ENCODE measurements at places on chromosomes 2 and 18.

DNA sequence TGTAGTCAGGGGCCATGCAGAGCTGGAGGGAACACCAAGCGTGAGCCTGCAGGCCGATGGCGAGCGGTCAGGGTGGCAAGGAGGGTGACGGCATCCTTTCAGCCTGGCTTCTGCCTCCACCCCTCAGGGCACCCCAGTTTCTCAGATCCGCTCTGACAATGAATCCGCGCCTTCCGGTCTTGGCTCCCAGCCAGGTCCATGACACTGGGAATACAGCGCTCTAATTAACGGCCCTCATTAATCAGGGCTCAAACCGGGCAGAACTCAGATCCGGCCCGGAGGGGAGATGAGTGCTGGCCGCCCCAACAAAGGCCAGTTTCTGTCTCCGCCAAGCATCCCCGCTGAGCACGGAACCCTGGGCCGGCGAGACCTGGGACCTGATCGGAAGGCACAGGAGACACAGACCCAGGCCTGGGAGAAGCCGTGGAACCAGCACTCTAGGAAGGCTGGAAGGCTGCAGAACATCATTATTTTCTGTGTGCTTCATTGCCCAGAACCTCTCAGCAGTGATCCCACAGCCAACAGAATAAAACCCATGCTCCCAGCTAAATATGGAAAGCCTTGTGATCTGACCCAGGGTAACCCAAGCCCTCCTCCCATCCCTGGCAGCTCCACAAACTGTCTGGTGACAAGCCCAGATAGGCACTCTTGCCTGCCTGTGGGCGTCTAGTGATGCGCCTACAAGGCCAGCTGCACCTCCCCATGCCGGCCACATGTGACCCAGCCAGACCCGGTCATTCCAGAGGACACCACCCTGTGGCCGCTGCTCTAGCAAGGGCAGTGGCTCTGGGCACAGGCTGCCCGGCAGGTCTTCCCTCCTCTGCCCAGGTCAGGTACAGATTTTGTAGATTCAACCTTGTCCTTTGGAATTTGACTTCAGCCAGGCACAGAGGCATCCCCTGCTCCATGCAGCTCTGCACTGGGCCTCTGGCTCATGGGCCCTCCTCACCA lies 438.7 kb upstream of the MYT1L start:
- no peak for DNase-seq

GRCh38 chr18:59881728-59882656 lies 17.8 kb upstream of the PMAIP1 start:
- peak; percentile 91 for DNase-seq

DNA sequence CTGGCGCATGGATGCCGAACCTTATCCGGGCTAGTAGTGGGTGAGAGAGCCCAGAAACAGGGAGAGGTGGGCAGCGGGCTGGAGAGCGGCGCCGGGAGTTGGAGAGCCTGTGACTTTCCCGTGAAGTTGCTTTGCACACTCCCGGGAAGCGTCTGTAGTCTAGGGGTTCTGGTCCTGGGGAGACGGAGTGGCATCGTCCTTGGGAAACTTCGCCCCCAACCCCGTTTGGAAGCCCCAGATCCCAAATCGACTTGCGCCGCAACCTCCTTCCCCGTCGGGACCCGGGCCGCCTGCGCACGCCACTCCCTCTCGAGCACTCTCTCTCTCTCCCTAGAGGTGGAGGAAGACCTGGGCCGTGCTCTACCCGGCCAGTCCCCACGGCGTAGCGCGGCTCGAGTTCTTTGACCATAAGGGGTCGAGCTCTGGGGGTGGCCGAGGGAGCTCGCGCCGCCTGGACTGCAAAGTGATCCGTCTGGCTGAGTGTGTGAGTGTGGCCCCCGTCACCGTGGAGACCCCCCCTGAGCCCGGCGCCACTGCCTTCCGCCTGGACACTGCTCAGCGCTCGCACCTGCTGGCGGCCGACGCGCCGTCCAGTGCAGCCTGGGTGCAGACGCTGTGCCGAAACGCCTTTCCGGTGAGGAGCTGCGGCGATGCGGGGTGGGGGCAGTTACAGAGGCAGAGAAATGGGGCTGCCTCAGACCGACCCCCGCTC lies 456 bp downstream of the DOK1 start:
- DNase-seq = no peak

- DNase-seq = peak; percentile 81
Observed at GRCh38 chr2:11342551-11343367, 1.7 kb downstream of the ROCK2 start.

GRCh38 chr18:27412556-27412955 lies 227.4 kb upstream of the CHST9 start:
- DNase-seq = no peak

- no peak for DNase-seq
Observed at GRCh38 chr2:173753441-173753840, 211.7 kb downstream of the SP3 start.

DNA sequence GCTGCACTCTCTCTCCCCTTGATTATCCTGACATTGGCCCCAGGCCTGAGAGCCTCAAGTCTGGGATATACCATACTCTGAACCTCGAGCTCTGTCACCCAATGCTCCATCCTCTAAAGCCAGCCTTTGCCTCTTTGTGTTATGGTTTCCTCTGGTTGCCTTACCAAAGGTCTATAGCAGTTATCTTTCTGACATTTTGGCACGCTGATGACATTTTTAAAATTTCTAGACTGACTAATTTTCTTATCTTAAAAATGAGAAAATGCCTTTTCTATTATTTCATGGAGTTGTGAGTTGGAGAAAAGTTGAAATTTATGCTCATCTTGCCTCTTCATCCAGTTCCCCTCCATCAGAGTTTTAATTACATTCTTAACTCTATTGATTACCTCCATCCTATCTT lies 62.7 kb downstream of the PKP4 start:
- DNase-seq = no peak

DNA sequence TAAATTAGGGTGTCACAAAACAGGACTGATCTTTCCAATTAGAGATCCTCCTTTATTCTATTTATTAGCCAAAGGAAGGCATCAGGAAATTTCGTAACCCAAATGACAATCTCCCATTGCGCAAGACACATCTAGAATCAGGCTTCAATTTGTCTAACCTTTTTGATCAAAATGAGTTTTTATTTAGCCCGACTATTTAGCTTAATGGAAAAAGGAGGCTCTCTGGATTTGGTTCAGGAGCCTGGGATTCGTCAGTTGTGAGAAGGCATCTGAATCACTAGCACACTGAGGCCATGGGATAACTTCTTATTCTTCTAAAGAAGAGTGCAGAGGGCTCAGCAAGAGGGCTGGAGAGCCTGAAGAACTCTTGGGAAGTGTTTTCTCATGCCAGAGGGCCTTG lies 332.1 kb upstream of the ETAA1 start:
- no peak for DNase-seq

- DNase-seq = no peak
Observed at GRCh38 chr2:223908304-223908998, 36.7 kb downstream of the WDFY1 start.

DNA sequence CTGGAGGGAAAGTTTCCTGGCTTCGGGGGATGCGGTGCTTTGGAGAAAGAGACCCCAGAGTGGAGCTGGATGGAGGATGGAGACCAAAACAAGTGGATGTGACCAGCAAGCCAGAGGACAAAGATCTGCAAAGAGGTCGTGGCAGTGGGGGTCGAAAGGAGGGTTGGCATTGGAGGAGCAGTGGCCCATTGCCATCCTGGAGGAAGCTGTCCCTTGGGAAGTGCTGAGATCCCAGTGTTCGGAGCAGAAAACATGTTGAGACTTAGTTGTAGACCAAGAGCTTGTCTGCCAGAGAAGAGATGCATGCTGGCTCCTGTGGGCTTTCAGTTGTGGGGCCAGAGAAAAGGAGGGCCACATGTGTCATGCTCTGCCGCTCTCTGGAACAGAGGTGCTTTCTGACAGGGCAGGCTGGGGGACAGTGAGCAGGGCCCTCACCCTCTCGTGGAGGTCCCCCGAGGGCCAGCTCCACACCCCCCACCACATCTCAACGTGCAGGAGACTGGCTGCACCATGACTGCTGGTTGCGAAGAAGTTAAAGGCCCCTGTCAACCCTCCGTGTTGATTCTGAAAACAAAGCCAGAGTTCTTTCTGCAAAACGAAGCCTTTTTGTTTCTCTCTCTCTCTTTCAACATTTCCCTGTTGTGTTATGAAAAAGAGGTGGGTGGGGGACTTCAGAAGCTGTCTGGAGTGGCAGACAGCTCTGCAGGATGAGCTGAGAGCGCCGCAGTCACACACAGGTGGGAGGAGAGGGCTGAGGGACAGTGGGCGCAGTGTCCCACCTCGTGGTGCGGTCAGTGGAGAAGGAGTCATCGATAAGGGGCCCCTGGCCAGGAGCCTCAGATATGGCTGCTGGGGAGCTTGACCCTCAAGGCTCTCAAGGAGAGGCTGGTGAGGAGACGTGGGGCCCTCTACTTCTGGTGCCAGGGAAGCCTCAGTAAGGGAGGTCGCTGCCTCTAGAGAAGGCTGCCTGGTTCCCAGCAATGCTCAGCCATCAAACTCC lies 77.6 kb upstream of the BCL2L11 start:
- DNase-seq = no peak

DNA sequence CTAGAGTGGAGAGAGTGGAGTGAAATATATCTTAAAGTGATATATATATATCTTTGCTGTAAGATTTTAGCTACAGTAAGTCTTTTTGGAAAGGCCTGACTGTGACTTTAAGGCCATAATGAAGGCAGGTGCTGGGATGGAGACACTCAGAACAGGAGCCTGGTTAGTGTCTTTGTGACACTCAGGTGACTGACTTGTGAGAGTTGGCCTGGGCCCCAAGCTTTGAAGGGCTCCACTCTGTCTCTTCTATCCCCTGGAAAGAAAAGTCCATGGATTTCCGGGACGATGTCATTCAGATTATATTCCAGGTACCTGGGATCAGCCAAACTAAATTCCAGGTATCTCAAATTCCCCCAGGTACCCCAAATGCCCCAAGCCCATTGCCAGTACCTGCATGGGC lies 276.6 kb downstream of the PDE11A start:
- no peak for DNase-seq

- DNase-seq = no peak
Observed at GRCh38 chr2:45244928-45245327, 235.7 kb upstream of the SIX2 start.

GRCh38 chr18:45349467-45349866 lies 265.8 kb upstream of the SLC14A2 start:
- DNase-seq = no peak

DNA sequence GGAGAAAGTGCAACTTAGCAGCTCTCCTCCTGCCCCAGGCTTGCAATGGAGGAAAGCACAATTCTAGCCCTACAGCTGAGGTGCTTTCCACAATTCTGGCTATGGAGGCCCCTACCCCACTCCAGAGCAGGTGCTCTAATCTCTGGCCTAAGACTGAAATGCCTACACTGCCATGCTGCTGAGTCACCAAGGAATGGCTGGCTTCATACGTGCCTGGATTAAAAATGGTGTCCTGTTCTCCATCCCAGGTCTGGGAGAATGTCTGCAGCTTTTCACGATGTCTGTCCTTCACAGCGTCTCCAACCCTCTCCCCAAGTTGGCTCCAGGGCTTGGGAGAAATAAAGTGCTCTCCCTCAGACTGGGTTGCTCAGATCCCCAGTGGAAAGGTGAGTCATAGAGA lies 48.5 kb downstream of the MBOAT2 start:
- no peak for DNase-seq

DNA sequence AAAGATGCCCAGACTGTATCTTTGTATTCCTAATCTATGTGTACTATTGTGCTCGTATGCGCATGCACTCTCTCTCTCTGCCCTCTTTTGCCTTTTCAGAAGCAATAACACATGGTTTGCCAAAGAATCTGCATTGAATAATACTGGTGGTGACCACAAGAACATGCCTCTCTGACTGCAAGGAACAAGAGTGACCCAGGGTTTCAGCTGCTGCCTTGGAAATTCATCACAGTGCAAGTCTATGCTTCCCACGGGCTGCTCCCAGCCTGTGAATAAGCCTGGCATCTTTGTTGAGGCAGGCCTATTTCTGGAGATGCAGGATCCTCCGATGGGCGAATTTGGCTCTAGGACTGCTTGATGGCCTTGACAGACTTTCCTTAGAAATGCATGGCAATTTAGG lies 689.4 kb upstream of the FANCL start:
- DNase-seq = peak; percentile 81

- DNase-seq = no peak
Observed at GRCh38 chr2:223929571-223930102, 15.5 kb downstream of the WDFY1 start.

DNA sequence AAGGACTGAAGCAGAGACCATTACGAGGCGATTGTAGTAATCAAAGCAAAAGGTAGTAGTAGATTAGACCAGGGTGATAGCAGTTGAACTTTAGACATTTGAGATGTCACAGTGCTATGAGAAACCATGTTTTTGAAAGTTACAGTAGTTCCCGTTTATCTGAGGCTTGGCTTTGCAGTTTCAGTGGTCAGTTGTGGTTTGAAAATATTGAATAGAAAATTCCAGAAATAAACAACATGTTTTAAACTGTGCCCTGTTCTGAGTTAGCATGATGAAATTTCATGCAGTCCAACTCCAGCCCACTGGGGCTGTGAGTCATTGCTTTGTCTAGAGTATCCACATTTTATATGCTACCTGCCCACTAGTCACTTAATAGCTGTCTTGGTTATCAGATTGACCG lies 47.5 kb downstream of the ZNF638 start:
- peak; percentile 85 for DNase-seq

GRCh38 chr2:144702051-144702450 lies 182.1 kb upstream of the ZEB2 start:
- no peak for DNase-seq

DNA sequence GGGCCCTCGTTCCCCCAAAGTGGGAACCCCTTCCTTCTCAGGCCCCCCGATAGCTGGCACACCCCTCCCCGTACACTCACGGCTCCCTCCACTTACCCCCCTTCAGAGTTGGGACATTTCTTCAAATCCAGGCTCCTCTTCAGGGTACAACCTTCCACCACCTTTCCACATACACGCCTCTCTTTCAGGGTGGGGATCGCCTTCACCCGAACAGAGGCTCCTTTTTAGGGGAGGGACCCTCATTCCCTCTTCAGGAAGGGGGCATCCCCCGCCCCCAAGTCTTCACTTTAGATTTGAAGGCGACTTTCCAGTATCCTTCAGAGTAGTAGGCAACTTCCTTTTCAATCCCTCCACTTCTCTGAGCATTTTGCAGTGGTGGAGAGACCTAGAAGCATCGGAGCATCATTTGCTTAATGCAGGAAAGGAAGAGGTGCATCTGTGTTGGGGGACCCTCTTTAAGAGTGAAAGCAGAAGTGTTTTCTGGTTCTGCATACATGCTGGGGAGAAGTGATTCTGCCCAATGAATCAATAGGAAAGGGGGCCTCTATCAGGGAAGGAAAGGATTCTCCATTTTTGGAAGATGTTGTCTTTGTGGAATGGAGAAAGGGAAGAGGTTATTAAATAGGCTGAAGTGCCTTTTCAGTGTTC lies 845 bp downstream of the EML4 start:
- peak; percentile 23 for DNase-seq

DNA sequence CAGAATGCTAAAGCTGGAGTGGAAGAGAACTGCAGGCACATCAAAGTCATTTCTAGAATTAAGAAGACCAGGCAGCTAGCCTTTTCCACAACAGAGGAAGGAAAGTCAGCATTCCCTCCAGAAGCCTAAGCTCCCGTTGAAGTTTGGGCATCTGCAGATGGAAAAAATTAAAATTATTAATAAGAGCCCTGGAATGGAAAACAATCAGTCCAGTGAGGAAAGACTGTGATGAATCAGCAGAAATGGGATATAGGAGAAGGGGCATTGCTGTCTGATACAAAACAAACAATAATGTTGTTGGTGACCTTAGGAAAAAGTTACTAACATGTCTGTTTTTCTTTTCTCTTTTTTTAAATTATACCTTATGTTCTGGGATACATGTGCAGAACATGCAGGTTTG lies 450.7 kb upstream of the SLC14A2 start:
- DNase-seq = no peak

GRCh38 chr2:25700221-25700660 lies 26.9 kb upstream of the DTNB start:
- DNase-seq = peak; percentile 42
